ENCODE measurements at places on chromosomes 3 and 15.

DNA sequence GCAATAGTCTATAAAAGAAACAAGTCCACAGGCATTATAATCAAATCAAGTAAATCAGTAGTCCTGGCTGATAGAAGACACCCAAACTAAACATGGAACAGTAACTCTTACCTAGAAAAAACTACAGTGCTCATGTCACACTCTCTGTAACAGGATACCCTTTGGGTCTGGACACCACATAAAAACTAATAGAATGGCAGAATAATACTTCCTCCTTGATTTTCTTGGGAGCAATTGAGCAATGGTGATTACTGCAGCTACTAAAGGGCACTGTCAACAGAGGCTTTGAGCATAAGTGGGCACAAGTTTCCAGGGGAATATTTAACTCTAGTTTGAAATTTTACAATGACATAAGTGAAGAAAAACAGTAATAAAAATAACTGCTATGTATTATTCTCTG, 59.5 kb downstream of the GLB1 start:
- DNase-seq = no peak

DNA sequence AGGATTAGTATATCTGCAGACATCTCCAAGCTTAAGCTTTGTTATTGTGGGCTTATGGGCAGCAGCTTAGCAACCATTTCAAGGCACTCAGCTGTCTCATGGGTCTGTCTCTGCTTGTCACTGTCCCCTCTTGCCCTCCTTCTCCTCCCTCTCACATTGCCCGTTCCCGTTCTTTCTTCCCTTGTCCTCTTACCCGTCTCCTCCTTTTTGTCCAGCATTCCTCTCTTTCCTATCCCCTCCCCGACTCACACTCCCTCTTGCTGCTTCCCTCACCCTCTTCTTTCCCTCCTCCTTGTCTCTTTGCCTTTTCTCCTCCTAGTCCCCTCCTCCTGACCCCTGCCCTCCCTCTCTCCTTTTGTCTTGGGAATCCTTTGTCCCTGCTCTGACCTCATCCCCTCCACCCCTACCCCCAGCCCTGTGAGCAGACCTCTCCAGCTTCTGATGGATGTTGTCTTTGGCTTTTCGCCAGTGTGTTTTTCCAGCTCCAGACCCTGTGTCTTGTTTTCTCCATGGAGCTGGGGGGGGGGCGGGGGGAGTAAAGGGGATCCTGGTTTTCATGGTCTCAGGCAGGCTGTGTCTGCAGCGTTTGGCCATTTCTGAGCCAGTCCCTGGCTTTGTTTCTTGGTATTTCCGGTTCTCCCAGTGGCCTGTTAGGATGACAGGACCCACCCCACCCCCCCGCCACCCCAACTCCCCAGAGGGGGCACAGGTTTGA, 47.9 kb upstream of the TRAK1 start:
- DNase-seq = no peak

GRCh38 chr3:14489641-14490040, 50.5 kb downstream of the GRIP2 start:
- DNase-seq = no peak

DNA sequence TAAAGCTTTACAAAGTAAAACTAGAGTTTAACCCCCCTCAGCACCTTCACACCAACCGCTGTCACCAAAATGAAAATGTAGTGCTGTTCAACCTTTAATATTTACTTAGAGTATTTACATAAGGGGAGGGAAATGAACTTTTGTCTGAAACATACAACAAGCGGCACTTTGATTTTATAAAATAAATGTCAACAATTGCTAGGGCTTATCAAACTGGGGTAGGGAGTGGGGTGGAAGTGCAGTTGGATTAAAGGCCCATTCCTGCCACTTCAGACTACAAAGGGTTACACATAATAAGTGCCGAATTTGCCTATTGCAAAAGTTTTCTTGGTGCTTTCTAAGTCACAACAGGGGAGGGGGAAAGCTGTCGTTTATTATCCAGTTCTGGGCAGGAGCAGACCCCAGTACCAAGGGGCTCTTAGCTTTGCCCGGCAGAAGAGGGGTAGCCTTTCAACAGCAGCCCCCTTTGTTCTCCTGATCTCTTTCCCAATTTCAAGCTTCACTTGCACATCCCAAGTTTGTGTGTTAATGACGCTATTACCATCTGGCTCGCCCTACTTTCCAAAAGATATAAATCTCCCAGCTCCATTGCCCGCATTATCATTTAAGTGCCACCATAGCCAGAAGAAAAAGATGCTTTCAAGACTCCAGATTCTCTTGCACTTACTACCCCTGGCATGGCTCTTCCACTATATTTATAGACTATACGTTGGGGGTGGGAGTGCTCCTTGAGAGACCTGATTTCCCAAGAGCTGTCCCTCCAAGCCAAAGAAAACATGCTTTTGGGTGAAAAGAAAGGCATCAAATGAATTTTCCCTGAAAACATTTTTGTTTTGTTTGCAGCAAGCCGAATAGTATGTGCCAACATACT, 17.0 kb downstream of the SOX2 start:
- DNase-seq = no peak

DNA sequence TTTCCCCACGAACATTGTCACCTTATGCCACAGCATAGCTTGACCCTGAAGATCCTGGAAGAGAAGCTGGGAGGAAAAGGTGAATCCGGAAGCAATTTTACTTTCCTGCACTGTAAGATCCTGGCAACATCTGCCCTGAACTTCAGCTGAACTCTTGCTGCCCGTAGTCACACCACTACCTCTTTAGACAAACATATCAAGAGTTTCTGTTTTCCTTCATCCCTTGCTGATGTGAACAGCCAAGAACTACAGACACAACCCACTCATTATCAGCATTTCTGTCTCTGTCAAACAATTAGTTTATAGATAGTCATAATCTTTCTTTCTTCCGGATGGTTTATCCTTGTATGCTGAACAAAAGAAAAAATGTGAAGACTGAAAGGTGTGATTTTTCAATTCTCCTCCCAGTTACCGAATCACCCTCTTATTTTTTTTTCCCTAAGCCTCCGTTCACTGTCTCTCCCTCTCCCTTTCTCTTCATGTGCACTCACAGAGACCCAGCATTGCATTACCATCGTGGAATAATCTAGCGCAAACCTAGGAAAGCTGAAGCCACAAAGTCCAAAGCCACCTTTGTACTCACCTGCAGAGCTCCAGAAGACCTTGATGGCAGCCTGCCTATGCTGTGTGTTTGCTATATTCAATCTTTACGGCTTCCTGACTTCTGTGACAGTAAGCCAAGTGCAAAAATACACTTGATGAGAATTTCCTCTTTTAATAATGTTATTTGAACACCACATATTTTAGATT, 229.2 kb downstream of the CDIN1 start:
- DNase-seq = no peak

- DNase-seq = no peak
Measured at GRCh38 chr3:111103807-111104206, 32.2 kb downstream of the NECTIN3 start.

DNA sequence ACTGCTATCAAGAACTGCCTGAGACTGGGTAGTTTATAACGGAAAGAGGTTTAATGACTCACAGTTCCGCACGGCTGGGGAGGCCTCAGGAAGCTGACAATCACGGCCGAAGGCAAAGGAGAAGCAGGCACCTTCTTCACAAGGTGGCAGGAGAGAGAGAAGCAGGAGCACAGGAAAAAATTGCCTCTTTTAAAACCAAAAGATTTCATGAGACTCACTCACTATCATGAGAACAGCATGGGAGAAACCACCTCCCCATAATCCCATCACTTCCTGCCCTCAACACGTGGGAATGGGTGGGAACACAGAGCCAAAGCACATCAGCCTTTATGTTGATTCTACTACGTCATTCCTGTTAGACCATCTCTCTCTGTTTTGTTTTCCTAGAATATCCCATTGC, 650.9 kb upstream of the SEMA6D start:
- no peak for DNase-seq

DNA sequence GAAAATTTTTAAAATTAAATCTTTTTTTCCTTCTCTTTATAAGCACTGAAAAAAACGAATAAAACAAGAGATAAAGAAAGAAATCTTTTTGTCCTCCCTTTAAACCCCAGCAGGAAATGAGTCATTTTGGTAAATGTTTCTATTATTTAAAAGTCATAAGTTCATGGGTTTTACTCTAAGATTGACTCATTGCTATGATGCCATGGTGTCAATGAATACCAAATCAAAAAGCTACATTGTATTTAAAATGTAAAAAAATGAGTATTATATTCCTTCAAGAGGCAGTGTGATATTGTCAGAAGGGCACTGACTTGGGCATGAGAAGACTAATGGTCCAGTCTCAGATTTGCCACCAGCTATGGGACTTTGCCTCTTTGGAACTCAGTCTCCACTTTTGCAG, 303.4 kb upstream of the DNAJC19 start:
- no peak for DNase-seq

All from activated T-helper 1 cell treated with anti-CD3 and anti-CD28 coated beads, Interleukin-12 subunit alpha, Interleukin-12 subunit beta, Interleukin-2, Interleukin-4 antibody, amounts not matched to agents 30 ng/mL and 10 ng/mL and 1 ng/mL, durations not matched to agents 14 hours and 24 hours and 36 hours (primary cell).